ENCODE measurements at places on chromosomes 12 and 14. TPM values are rescaled to one million over a fixed set of nuclear protein-coding genes. Genes with fewer than 3 reads are reported as not detected.
A peak's percentile ranks its signal among the peaks of the same experiment; 100 is the strongest.

DNA sequence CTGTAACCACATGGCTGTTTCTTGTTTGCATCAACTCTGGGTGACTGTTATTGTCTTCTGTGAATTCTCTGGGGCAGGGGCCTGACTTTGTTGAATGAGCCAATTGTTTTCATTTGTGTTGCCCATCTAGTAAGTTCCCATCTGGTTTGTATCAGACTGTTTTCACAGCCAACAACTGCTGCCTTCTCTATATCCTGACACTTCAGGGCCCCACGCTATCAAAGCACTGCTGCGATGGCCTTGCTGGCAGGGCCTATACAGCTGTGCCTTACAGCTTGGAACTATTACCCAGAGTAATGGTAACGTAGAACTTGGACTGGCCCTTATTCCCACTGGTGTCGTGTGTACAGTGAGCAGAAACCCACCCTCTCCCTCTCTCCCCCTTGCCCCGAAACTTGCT lies 104.3 kb upstream of the DACT1 start:
- no peak for DNase-seq

DNA sequence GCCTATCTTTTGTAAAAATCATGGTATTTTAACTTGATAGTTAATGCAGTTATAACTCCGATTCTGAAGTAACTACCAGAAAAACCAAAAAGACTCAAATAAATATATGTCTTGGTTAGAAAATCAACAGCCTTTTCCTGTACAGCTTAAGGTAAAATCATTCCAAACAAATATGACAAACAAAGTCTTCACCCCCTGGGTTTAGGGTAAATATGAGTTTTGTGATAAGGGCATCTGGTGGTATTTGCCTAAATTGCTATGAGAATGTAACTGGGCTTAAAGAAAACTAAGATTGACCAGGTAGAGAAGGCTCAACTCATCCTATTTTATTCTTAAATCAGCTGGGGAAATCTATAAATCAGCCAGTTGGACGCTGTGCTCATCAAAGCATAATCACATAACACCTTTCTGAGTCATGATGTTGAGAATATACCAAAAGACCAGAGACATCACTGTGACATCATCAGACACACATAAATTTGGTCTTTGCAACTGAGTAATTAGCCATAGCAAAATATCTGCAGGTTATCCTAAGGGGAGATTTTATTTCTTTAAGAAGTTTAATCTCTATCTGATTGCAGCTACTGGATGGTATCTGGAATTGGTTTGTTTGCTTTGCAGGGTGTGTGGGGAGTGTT lies 133.9 kb downstream of the STXBP6 start:
- DNase-seq, result no peak

STAB2 gene
- total RNA-seq, result 3.5 TPM

KLHL33 gene
- total RNA-seq, result 0.07 TPM

DNA sequence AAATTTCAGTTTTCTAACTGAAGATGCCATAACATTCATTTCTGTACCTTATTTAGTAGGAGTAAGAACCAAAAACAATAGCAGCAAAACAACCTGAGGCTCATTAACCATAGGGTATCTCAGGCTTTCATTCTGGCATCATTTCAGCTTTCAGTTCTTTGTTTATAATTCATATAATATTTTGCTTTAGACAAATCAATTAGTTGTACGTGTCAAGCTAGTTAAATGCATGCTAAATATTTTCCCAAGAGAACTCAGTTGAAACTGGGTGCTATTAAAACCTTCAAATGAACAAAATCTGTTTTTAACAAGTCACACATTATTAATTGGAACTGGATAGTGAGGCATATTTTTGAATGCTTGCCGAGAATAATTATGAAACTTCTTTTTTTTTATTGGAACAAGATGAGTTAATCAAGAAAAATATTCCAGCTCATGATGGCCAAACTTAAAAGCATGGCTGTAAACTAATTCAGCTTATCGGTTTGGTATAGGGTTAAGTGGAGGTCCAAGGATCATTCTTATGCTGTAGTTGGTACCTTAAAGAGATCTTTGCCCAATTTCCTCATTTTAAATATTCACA lies 442.7 kb downstream of the BTG1 start:
- DNase-seq, result no peak

DNA sequence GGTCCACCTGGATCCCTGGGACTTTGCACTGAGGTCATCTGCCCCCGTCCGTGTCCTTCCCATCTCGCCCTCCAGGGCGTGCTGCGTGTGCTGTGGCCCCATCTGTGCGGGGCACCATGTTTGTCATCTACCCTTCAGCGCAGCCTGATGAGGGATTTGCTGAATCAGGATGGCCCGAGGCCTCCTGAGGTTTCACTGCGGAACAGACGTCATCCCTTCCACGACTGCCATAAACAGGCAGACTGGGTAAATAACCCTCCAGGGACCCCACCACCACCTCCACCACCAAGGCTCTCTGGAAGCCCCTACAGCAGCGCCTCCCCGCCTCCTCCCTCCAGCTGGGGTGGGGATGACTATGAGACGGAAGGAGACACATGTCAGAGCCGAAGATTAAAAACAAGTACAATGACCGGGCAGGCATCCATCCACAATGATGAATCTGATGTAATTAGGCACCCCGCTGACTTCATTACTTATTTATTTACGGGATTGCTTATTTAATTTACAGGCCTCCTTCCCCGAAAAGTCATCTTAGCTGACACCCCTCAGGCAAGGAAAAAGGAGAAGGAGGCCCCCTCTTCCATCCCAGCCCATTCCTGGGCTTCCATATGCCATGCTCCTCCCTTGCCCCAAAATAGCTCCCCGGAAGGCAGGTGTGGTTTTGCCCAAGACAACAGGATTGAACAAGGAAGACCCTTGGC lies 39.4 kb downstream of the NCOR2 start:
- DNase-seq, result peak; percentile 56

- DNase-seq, result no peak
Measured at GRCh38 chr12:71252473-71252872, 94.7 kb upstream of the TSPAN8 start.

LRTM2 gene
- not detected for total RNA-seq

DNA sequence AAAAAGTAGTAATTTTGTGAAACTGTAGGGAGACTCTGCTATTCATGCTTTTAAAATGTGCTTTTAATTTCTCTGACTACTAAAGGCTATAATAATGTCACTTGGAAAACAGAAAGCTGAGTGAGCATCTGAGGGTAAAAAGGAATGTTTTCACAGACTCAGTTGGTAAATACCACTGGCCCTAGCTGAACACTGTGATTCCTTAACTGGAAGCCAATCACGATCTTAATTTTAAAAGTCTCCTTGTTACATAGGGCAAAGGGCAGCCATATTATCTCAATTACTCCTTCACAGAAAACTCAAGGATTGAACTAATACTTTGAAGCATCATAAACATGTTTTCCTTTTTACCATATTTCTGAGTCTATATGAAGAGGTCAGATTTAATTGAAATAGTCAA lies 41.9 kb downstream of the PAWR start:
- DNase-seq, result no peak

- no peak for DNase-seq
Measured at GRCh38 chr14:91205459-91205858, 39.0 kb downstream of the GPR68 start.

RNFT2 gene
- total RNA-seq, result 1.6 TPM

GRCh38 chr12:5944053-5944452 lies 1.0 kb downstream of the ANO2 start:
- DNase-seq, result no peak
